ENCODE measurements at places on chromosomes 1 and 21.

- DNase-seq, result no peak
Measured at GRCh38 chr21:29144736-29145353, 14.4 kb downstream of the MAP3K7CL start.

DNA sequence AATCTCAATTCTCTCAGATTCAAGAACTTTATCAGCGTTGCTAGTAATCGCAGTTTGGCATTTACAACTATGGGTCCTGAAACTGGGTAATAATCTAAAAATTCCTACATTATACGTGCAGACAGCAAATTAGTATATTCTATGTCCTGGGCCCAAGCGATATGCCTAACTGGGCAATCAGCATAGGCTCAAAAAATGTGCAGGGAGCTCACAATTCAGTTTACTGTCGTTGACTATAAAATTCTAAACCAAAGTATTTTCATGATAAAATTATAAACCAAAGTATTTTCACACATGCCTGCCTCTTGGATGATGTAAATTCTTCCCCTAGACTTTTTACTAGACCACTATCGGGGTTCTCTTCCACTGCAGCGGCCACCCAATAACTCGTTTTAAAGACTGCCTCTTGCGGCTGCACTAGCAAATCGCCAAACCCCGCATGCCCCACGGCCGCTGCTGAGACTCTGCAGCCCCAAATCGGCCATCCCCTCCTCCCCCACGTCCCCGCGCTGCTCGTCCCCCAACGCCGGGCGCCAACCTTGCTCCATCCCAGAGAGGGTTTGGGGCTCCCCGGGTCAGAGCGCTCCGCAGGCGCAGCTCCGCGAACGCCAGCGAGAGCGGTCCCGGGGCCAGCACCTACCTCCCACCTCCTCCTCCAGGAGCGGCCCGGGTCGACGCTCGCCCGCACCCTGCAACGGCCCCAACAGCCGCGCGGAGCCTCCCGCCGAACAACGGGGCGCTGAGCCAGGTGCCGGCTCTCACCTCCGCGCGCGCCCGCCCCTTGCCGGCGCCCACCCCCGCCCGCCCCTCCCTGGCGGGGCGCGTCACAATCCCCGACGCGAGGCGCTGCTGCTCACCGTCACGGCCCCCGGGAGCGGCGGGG, 506 bp downstream of the SSX2IP start:
- peak; percentile 63 for DNase-seq

DNA sequence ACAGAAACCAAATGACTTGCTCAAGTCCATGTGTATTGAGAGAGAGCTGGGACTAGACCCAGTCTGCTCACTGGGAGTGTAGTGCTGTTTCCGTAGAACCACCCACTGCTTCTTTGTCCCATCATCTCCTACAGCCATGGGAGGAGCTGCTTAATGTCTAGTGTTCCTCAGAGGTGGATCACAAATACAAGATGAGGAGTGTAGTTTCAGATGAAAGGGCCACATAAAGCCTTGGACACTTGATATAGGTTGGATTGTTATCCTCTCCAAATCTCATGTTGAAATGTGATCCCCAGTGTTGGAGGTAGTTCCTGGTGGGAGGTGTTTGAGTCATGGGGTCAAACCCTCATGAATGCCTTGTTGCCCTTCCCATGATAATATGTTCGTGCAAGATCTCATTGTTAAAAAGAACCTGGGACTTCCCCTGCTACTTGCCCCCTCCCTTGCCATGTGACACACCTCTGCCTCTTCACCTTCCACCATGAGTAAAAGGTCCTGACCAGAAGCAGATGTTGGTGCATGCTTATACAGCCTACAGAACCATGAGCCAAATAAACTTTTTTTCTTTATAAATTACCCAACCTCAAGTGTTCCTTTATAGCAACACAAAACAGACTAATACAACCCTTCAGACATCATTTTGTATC, 127.5 kb upstream of the DNAH14 start:
- peak; percentile 24 for DNase-seq

- DNase-seq, result no peak
Measured at GRCh38 chr1:31377364-31377863, 4.5 kb upstream of the FABP3 start.

DNA sequence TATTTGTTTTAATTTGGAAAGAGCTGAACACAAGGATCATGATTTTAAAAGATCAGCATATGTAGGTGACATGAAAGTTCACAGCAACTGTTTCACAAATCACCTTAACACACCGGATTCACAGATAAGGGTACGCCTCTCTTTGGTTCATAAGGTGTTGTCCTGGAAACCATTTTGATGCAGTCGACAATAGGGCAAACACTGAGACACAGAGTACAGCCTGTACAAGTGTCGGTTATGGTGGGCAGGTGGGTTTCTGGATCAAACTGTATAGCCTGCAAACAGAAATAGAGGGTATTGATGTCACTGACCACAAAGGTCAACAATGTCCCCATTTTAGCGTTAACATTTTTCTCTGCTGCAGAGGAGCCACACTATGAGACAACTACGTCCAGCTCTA, 357.3 kb downstream of the PTBP2 start:
- no peak for DNase-seq

- no peak for DNase-seq
Measured at GRCh38 chr1:92577261-92577895, 90.7 kb upstream of the GFI1 start.

DNA sequence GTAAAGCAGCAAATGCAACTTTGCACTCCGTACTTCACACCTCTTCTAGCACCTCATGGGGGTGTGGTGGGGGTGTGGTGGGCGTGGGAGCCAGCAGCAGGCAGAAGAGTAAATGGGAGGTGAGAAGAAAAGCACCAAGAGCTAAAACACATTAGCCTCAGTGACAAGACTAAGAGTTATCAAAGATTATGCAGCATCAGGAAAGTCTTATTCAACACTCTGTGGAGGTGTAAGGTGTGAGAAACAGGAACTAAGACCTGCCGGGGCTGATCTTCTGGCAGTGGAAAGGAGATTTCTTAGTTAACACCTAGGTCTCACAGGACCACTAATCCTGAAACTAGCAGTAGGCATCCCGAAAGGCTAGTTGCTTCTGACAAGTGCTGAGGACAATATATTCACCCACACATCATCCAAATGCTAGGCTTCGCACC, 9.9 kb downstream of the TGFBR3 start:
- DNase-seq, result no peak

DNA sequence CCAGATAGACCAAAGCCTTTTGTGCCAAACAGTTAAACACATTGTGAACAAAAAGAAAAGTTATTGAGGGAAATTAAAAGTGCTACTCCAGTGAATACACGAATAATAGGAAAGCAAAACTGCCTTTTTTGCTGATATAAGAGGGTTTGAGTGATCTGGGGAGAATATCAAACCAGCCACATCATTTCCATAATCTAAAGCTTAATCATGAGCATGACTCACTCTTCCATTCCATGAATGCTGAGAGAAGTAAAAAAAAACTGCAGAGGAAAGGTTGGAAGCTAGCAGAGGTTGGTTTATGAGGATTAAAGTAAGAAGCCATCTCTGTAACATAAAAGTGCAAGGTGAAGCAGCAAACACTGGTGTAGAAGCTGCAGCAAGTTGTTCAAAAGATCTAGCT, 350.6 kb upstream of the NCAM2 start:
- DNase-seq, result no peak

- peak; percentile 11 for DNase-seq
Measured at GRCh38 chr1:155218854-155219591, 10.5 kb downstream of the MTX1 start.

DNA sequence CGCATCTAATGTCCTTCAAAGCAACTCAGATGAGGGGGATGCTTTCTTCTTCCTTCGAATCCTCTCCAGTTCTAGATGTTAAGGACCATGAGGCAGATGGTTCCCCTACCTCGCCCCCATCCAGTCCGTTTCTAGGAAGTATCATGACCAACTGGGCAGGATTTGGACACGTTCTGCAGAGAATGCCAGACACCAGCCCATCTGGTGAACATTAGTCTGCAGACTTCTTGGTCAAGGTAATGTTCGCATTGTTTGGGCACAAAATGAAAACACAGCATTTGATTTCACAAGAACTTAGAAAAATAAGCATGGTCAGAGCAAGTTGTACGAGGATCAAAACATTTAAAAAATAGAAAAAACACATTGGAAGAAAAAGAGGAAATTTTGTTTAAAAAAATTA, 25.4 kb upstream of the ADARB1 start:
- peak; percentile 42 for DNase-seq

GRCh38 chr1:241579434-241579833, 47.3 kb downstream of the KMO start:
- no peak for DNase-seq

DNA sequence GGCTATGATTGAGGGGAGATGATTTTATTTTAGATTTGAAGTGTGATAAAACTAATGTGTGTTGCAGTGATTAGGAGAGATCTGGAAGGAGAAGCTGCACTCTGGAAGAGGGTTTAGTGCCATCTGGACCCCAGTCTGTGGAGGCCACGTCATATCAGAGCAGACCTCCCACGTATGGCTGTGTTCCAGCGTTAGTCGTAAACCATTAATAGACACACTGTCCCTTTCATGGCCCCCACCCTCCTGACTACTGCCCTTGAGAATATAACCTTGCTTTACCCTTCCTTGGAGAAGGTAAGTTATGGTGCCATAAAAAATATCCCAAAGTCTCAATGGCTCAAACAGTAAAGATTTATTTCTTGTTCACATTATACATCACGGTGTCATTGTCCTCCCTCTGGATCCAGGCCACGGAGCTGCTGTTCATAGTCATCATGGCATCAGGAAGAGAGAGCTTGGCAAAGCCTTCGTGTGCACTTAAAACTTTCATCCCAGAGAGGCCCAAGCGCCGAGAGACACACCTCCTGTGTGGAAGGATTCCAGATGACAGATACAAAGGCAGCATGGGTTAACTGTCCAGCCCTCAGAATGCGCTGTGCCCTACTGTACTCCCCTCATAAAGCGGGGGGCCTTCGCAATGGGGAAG, 33.2 kb downstream of the RHOU start:
- DNase-seq, result peak; percentile 68

DNA sequence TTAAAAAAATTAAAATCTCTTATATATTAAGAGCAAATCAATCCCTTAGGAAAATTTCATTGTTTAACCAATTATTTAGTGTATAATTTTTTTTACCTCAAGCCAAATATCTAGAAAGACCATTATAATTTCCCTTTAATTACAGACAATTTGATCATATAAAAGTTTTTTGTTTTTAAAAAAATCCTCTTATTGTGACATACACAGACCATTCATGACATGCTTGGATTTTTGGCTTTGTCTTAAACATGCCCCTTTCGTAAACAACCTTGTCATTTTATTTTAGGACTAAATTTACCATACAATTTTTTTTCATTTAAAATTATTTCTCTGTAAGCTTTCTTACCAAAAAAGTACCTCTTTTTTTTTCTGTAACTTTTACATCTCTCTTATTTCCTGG, 14.2 kb upstream of the CYP4B1 start:
- DNase-seq, result no peak

- no peak for DNase-seq
Measured at GRCh38 chr1:6024376-6024775, 21.3 kb upstream of the KCNAB2 start.

GRCh38 chr1:20078171-20078651, 8.2 kb downstream of the PLA2G5 start:
- no peak for DNase-seq

DNA sequence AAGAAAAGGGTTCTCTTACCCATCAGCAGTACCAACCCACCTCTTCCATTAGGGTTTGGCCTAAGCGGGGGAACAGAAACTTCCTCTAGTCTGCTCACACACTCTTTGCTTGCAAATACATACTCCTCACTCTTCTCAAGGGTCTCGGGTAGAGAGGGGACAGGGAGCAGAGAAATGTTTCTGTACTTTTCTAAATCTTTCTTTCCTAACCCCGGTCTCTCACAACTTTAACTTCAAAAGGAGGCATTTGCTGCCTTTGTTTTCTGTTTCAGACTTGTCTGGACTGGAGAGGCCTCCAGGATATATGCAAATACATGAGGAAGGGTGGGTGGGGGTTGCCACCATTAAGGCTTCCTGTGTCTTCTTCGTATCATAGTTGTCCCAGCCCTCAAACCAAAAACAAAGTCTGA, 10.5 kb upstream of the LAX1 start:
- DNase-seq, result no peak

- DNase-seq, result no peak
Measured at GRCh38 chr1:167676916-167677848, 44.6 kb upstream of the MPZL1 start.

GRCh38 chr21:16768096-16768495, 744.7 kb upstream of the CXADR start:
- no peak for DNase-seq

DNA sequence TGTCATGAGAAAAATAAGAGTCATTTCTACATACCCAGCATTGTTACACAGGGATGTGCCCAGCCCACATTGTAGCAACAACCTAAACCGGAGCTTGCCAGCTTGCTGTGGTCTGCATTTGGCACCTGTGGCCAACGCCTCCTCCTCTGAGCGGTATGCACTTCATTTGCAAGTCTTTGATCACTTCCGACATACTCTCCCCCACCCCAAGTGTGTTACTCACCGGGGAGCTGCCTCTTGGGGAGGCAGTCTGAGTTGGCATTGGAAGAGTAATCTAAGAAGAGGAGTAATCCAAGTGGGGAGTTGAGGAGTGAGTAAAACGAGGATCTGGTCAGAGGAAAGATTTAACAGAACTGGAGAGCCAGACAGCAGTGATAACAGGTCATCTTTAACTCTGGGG, 3.8 kb downstream of the BCL9 start:
- DNase-seq, result no peak

DNA sequence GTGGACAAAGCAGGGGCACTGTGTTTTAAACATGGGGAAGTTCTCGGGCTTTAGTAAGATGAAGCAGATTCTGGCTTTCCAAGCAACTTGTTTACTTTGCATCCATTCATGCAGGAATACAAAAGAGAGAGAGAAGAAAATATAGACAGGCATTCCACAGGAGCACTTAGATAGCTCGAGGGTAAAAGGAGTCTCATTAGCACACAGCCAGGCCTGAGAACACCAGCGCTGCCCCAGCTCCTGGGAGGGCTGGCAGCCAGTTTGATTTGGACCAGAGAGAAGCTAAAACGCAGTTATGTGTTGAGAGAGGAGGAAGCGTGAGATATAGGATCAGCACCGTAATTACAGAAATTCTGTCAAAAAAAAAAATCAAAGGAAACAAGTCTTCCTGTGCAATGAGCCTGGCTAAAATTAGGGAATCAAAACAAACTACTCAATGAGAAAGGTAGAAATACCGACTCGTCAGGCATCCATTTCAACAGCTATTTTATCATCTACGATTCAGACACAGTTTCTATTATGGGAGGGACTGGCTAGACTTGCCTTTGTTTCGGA, 68.2 kb downstream of the CLSTN1 start:
- DNase-seq, result no peak

- DNase-seq, result no peak
Measured at GRCh38 chr1:7101187-7101586, 315.9 kb downstream of the CAMTA1 start.

- no peak for DNase-seq
Measured at GRCh38 chr1:9243066-9243739, 8.6 kb downstream of the H6PD start.

DNA sequence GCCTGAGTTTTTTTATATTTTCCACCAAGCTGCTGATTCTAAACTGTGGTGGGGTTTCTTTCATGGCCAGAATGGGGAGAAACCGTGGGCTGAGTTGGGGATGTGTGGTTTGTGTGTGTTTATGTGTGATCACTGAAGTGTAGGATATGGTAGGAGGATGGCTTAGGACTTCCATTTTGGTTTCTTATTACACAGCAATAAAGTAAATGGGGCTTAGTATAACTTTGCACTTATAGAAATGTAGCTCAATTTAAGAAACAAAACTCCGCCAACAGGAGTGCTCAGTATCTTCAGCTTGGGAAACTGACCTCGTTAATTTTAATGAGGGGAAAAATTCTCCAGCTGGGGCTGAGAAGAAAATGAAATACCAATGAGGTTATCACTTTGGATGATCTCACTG, 77.8 kb downstream of the PBX1 start:
- DNase-seq, result no peak

- DNase-seq, result peak; percentile 67
Measured at GRCh38 chr1:31788825-31789256, 24.7 kb upstream of the ADGRB2 start.
